Chondrocyte (in vitro differentiated cells): ENCODE measurements at places on chromosomes 6 and 20. TPM values are rescaled to one million over a fixed set of nuclear protein-coding genes. Genes with fewer than 3 reads are reported as not detected.

GRCh38 chr6:169950558-169950957, 199.1 kb downstream of the ERMARD start:
- no peak for DNase-seq

DNA sequence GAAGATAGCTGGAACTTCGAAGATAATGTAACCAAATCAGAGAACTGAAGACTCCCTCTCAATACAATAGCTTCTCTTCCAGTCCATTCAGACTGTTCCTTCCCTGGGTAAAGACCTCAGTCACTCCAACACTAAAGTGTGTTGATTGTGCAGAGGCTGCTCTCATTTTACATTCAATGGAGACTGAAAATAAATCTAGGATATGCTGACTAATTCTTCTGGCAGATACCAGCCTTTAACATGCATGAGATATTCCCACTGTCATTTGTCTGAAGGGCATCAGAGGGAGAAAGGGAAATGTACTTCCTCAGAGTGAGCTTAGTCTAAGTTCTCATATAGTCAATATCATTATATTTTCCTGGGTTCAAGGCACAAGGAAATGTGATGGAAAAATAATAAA, 166.4 kb upstream of the IRAK1BP1 start:
- no peak for DNase-seq

DNA sequence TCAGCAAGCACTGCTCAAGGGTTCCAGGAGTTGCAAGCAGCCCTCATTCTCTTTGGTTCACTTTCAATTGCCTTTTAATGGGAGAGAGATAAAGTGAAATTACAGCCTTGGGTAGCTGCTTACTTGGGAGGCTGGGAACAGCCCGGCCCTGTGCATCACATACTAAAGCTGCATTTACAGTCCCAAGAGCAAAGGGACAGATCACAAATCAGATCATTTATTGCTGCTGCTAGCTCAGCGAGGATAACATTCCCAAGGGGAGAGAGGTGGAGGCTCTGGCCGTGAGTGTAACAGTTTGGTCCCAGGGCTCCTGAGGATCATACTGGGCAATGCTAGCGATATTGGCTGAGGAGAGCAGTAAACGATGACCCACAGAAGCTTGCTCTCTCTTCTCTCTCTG, 133.1 kb downstream of the CDH26 start:
- DNase-seq: no peak

The PSORS1C1 gene
- total RNA-seq: 4.2 to 6.0 TPM (median 5.5 TPM) in 3 replicates

- no peak for DNase-seq
Measured at GRCh38 chr6:148868901-148869300, 122.1 kb downstream of the UST start.
